ENCODE measurements at places on chromosomes 3 and 15.
A peak's percentile ranks its signal among the peaks of the same experiment; 100 is the strongest.

GRCh38 chr3:192597506-192597905 lies 129.8 kb downstream of the FGF12 start:
- DNase-seq = no peak

DNA sequence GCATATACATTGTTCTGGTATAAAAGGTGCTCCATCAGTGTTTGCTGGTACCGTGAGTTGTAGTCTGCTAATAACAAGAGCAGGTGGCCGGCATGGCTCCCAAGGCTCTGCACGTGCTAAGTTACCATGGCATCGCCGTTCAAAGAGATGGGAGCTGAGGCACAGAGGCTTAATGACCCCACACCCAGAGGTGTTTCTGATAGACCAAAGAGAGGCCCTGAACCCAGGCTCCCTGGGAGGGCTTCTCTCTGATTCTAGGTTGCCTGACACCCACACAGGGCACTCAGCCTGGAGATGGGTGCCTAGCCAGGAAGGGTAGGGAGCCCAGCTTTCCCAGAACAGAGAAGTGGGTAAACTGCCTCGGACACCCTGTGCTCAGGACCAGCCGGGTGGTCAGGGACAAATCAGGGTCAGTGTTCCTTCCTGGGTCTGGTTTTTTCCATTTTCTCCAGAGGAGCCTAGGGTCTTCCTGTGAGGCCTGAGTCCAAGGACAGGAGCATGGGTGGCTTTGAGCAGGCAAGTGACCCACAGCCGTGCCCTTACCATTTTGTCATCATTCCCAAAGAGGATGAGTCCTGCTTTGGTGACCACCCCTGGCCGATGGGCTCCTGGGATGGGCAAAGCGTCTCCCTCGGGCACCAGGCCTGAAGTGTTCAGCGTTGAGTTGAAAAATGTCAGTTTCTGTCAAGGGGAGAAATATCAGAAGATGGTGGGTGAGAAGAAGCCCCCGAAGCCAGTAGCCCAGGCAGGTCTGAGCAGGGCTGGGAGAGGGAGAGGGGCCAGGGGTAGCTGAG lies 27.3 kb downstream of the ALDH1L1 start:
- no peak for DNase-seq

DNA sequence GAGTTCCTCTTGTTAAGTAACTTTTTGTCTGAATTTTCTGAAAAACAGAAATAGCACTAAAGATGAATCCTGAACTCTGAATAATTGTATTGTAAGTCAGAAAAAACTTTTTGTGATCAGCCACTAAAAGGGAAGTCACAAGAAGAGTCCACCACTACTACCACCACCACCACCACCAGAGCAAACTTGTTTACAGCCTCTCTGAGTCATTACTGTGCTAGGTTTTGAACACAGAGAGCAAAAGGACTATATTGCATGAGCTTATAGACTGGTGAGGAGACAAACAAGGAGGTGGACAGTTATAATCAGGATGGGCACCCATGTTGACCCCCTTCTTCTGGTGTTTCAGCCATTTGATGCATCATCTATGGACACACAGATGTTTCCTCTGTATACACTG lies 141.7 kb downstream of the IL5RA start:
- no peak for DNase-seq

DNA sequence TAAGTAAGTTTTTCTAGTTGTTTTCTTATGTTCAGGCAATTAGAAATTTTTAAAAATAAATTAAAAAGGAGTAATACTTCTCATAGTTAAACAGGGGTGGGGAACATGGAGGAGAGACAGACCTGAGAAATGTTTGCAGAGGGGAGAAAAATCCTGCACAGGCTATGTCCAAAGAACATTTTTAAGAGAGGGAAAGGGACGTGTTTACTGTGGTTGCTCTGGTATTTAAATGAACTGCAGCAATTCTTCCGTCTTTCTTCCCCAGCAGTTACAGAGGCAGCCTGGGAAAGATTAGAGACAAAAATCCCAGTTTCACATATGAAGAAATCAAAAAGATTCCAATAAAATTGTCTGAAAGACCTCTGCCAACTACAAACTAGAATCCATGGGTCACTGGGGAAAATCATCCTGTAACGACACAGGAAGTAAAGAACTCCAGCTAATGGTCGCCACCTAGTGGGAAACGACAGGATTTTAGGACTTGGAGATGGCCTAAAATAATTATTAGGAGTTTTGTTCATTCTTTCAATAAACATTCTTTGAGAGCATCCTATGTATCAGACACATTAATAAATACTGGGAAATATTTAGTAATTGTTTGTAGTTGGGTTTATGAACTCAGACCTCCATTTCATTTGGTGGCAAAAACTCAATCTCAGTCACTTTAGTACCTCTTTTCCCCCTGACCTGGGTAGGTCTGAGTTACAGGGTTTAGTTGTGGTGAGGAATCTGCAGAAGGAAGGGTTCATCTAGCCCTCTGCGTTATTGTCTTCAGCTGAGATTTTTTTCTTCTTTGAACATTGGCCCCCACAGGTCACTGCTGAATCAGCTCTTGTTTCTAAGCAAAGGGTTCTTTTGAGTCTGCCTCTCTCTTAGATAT lies 69.9 kb upstream of the GOLIM4 start:
- DNase-seq = peak; percentile 76

DNA sequence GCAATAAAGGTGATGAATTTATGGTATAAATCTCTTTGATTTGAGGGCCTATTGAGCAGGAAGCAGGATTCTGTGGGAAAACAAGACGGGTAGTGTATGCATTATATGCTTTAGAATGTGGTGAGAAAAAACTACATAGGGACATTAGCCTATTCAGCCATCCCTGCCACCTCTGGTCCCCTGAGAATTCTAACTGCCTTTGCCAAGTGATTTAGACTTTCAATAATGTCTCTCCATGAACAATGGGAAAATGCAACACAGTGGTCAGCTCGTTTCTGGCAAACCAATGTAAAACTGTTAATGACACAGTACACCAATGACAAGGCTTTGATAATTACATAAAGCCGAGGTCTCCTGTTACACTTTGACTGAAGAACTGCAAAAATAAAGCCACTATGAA lies 314.7 kb upstream of the CNTN4 start:
- no peak for DNase-seq

- no peak for DNase-seq
Observed at GRCh38 chr3:180306691-180307090, 270.0 kb upstream of the PEX5L start.

GRCh38 chr3:197289726-197290125 lies 8.7 kb downstream of the DLG1 start:
- no peak for DNase-seq

GRCh38 chr15:90760661-90761232 lies 43.6 kb downstream of the BLM start:
- DNase-seq = no peak

DNA sequence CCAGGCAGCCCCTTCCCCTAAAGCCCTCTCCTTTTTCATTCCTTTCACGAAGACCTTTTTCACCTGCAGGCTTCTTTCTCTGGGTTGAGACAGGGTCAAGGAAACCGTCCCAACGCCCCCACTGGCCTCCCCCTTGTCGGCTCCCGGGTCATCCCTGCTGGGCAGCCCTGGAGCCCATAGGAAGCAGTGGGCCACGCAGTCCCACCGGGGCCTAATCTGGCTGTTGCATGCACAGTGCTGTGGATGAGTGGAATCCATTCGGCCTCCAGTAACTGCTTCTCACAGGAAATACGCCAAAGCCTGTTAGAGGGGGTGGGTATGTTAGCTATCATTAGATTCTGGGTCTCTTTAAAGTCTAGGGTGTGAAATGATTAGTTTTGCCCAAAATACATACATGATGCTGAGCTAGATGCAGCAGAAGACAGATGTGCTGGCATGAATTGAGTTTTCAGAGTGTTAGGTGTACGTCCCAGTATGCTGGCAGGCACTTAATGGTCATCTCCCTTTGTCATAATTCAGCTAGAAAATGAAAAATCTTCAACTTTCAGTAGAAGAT lies 16.6 kb downstream of the LYSMD4 start:
- DNase-seq = no peak

DNA sequence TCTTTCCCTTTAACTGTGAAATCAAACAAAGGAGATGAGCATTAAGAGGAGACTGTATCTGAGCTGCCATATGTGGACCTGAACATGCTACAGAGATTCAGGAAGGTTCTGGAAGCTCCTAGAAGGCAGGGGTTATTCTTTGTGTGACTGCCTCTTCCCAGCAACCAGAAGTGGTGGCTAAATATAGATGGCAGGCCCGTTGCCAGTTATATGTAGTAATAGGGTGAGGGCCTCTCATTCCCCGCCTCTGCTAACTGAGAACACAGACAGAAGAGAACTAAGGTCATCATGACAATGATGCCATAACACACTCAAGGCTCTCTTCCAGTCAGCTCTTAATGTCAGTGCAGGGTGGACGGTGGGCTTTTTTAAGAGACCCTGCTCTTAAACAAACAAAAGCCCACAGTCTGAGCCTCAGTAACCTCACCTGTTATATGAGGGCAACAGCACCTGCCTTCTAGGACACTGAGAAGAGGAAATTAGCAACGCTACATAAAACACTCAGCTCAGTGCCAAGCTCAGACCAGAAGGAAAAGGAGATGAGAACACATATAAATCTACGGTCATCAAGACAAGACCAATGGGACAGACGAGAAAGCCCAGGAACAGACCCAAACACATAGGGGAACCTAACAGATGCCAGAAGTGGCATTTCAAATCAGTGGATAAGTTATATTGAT lies 22.3 kb downstream of the CFAP92 start:
- no peak for DNase-seq

GRCh38 chr3:71153713-71154112 lies 429.8 kb downstream of the FOXP1 start:
- no peak for DNase-seq

DNA sequence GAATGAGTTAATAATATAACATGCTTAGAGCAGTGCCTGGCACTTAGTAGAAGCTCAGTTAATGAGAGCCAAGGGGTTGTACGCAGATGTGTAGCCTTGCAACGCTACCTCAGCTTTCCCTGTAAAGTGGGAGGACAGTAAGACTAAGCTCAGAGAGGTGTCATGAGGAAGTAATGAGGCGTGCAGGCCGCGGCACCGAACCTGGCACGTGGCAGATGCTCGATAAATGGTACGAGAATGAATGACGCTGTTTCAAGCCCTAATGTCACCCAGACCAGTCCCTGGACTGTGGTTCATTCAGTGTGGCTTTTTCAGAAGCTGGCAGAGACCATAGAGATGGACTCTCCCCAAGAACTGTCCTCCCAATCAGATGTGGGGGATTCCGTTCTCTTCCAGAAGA lies 21.2 kb downstream of the GRIP2 start:
- no peak for DNase-seq

- DNase-seq = no peak
Observed at GRCh38 chr15:45546789-45547188, 24.2 kb upstream of the SLC30A4 start.

GRCh38 chr3:56633602-56634535 lies 49.2 kb downstream of the TASOR start:
- no peak for DNase-seq

DNA sequence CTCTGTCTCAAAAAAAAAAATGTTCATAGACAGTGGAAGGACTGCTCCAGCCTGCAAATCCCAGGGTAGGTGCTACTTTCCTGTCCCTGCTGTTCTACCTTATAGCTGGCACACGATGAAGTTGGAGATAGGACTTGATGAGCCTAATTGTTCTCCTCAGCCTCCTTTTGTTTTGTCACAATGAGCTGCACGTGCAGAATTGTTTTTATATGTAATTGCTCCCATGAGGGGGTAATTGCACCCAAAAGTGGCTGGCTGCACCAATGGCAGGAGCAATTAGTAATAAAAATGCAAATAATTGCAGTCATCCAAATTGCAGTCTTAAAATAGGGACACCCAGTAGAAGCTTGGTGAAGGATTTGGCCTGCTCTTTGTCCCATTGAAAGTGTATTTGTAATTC lies 63.0 kb upstream of the PFN2 start:
- DNase-seq = no peak

GRCh38 chr15:58302832-58303231 lies 129.0 kb upstream of the LIPC start:
- no peak for DNase-seq

GRCh38 chr3:177606891-177607290 lies 409.6 kb upstream of the TBL1XR1 start:
- no peak for DNase-seq

- DNase-seq = peak; percentile 3
Observed at GRCh38 chr3:167691366-167691765, 37.6 kb upstream of the WDR49 start.

DNA sequence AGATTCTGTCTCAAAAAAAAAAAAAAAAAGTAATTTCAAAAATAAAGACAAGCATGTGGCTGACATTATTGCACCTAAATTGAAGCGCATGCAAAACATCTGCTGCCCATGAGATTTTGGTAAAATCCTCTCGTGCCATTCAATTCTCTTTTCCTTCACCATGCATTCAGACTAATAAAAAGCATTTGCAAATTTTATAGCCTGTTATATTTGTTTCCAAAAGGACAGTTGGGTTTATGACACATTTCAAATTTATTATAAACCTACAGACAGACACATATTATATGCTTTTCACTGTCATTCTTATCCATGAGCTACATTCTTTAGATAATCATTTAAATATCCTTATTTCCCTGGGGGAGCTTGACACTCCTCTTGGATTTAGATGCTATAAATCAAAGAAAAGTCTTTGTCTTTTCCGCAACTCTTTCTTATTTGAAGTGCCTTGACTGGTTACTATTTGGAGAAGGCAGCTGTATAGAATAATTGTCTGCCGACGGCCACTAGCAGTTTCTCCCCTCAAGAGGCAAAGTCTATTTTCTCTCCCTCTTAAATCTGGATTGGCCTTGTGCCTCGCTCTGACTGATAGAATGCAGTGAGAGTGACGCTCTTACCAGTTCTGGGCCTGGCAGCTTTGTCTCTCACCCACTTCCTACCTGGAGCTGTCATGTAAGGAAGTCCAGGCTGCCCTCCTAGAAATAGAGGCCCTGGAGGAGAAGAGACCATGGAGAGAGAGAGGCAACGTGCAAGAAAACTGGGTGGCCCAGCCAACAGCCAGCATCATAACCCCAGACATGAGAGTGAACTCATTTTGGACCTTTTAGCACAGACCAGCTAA lies 6.8 kb upstream of the LRIG1 start:
- DNase-seq = no peak

All from AG08395 (cell line).